Activated gamma-delta T cell treated with Interleukin-2 at 50 U/mL for 16 hours (primary cell): ENCODE measurements at places on chromosomes 4 and X.

DNA sequence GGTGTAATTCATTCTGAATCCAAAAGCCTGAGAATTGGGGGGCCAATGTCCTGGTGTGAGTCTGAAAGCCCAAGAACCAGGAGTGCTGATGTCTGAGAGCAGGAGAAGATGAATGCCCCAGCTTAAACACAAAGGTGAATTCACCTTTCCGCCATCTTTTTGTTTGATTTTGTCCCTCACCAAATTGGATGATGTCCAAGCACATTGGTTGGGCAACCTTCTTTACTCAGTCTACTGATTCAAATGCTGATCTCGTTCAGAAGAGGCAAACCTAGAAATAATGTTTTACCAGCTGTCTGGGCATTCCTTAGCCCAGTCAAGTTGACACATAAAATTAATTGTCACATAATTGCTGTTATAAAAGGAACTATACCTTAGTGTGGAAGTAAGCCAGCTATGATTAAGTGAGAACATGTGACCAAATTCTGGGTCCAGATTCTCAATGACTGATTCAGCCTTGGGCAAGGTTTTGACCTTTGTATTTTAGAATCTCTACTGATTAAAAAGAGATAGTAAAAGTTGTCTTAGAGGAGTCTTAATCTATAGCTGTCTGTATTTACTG, 34.5 kb upstream of the SLC4A4 start:
- no peak for DNase-seq

GRCh38 chr4:153725136-153725830, 34.5 kb downstream of the RNF175 start:
- DNase-seq: no peak

GRCh38 chrX:153449368-153450113, 3.7 kb upstream of the TREX2 start:
- no peak for DNase-seq

GRCh38 chr4:5162909-5163508, 111.7 kb downstream of the STK32B start:
- DNase-seq: no peak

GRCh38 chr4:113450295-113451080, 311.1 kb downstream of the CAMK2D start:
- DNase-seq: no peak

GRCh38 chr4:125444166-125444565, 129.4 kb downstream of the FAT4 start:
- no peak for DNase-seq

- DNase-seq: no peak
Observed at GRCh38 chr4:24252121-24252520, 332.2 kb downstream of the DHX15 start.

DNA sequence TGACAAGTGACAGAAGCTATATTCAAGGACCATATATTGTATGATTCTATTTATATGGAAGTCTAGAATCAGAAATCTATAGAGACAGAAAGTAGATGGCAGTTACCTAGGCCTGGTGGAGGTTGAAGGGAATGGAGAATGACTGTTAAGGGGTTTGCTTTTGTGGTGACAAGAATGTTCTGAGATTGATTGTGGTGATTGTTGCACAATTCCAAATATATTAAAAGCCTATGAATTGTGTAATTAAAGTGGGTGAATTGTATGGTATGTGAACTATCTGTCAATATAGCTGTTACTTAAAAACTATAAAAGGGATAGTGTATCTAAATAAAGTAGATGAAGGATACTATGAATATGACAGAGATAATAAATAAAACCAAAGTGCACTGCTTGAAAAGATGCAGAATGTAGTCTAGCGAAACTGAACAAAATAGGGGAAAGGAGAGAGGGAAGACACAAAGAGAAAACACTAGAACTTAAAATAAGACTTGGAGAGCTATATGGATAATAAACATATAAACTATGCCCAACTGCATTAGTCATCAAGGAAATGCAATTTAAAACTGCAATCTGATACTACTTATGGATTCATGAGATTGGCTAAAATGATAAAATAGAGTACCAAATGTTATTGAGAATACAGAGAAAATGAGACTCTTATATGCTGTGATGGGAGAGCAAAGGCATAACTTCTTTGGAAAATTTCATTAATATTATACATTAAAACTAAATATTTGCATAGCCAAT, 82.1 kb upstream of the BANK1 start:
- DNase-seq: no peak

GRCh38 chr4:56971383-56971782, 6.0 kb downstream of the NOA1 start:
- no peak for DNase-seq
